Fibroblast of the conjunctiva (primary cell): ENCODE measurements at places on chromosomes 4 and X.

DNA sequence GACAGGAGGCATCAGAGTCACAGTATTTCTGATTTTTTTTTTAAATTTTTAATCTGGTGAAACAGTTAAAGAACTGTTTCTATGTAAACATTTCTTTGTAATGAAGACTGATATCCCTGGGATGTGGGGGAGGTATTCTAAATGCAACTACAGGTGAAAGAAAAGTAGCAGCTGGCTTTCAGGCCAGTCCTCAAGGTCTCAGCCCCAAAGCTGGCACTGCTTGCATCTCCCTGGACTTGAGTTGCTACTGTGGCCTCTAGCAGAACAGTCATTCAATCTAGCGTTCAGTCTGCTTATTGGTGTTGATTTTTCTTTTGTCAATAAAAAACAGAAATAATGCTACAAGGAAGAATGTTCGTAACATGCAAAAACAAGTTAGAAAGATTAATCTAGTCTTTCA, 4.9 kb downstream of the MBNL3 start:
- DNase-seq = no peak

DNA sequence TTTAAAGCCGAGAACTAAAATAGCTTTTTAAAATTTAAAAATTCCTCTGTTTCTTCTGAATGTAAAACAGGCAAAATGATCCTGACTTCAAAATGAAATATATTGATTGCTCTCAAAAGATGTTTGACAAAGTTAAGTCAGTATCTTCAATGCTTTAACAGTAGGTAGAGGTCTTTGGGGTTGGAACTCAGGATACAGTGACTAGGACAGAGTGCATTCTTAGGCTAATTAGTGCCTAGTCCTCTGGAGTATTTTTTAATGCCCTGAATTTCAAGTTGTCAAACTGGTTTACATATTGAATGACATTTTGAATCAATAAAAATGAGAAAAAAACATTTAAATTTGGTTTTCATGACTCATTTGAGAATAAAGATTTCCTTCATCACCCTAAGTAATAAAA, 877.3 kb downstream of the ADGRL3 start:
- DNase-seq = no peak

- DNase-seq = peak; percentile 79
These were observed 48.8 kb downstream of the MAP7D2 start for GRCh38 chrX:20067709-20068561.

GRCh38 chrX:67624325-67624724, 80.5 kb downstream of the AR start:
- no peak for DNase-seq

DNA sequence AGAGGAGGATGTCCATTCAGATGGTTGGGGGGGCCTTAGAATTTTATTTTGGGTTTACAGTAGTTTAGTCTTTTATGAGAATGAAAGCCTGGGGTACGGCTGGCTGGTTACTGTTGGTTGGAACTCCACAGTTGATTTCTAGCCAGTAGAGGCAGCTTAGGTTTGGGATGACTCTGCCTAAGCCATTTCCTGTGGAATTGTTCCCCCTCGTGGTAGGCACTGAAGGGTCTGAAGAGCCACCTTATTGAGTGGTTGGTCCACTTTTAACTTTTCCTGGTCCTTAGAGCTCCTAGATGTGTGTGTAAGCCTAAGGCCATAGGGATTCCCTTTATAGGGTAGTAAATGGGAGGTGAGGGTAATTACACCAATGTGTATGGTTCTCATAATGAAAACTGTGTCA, 19.7 kb downstream of the SPIN3 start:
- no peak for DNase-seq

GRCh38 chr4:174204164-174204831, 79.2 kb downstream of the FBXO8 start:
- no peak for DNase-seq

DNA sequence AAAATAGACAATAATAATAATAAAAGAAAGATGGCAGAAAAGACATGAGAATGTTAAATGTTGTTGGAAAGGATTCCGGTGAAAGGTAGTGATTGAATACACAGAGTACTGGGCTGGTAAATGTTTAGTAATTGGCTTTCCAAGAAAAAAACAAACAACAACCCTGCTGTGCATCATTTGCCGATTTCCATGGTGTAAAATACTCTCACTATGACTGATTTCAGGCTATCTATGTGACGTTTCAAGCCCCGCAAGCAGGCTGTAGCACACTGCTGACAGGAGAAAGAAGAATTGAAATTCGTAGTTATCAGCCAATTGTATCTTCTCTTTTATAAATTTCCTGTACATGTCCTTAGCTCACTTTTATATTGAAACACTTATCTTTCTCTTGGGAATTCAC, 13.6 kb upstream of the SEPTIN6 start:
- DNase-seq = no peak

DNA sequence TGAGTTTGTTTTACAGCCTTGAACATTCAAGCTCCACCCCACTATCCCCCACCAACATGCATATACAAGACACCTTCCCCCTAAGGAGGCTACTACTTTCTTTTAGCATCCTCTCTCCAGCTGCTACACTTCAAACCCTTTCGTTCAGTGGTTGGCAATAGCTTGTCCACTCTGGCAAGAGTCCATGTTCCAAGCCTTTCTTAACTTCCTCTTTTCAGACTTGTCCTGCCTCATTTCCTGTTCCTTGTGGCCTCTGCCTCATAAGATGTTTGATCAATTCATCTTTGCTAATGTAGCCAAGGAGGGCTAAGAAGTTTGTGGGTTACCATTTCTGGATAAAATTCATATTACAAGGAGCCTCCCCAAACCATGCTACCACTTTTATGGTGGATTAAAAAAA, 20.8 kb upstream of the ZCCHC12 start:
- no peak for DNase-seq
